ENCODE measurements at places on chromosomes 4 and X. TPM values are rescaled to one million over a fixed set of nuclear protein-coding genes. Genes with fewer than 3 reads are reported as not detected.

GRCh38 chrX:40144576-40144975, 46.8 kb upstream of the BCOR start:
- DNase-seq = no peak

- no peak for DNase-seq
These were observed 501.0 kb downstream of the IDS start for GRCh38 chrX:149003863-149004660.

- DNase-seq = no peak
These were observed 203.0 kb upstream of the CNKSR2 start for GRCh38 chrX:21171181-21171580.

DNA sequence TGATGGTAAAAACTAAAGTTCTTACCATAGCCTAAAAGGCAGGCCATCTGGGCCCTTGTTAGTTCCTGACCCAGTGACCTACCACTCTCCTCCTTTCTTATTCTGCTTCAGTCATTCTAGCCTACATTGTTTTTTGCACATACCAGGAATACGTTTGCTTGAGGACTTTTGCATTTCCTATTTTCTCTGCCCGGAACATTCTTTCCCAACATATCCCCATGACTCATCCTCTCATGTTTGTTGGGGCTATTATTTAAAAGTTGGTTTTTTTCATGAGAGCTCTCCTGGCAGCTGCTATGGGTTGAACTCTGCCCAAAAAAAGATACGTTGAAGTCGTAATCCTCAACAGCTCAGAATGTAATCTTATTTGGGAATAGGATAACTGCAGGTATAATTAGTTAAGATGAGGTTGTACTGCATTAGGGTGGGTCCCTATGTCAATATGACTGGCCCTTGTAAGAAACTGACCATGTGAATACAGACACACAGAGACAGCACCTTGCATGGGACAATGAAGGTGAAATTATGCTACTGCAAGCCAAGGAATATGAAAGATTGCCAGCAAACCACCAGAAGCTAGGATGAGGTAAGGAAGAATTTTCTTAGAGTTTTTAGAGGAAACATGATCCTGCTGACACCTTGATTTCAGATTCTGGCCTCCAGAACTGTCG, 138.3 kb upstream of the PDHA2 start:
- peak; percentile 12 for DNase-seq

- DNase-seq = no peak
These were observed at the start of gene KLHL13 for GRCh38 chrX:118116713-118117550. KLHL13 (minus strand) TSS chrX:118116810; CDS start chrX:118028473, 88,337 bp downstream.

The MEPE gene
- total RNA-seq = not detected

The NELFA gene
- total RNA-seq = 31.2 TPM
